ENCODE measurements at places on chromosomes 7 and 10.

- DNase-seq: no peak
Measured at GRCh38 chr10:22363305-22363704, 18.0 kb downstream of the SPAG6 start.

DNA sequence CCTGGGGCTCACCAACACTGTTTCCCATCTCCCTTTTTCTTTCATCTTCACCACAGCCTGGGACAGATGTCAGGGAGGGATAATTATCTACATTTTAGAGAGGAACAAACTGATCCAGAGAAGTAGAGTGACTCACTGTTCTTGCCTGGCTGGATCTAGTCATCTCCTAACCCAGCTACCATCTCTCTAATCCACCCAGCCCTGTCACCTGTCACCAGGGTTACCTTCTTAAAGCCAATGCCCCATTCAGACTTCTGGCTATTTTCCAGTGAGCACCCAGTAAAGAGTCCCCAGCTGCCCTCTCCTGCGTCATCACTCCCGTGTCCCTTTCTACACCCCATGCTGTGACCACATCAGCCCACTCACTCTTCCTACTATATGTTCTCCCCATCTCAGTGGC, 68.4 kb upstream of the DUSP5 start:
- no peak for DNase-seq

GRCh38 chr10:88889559-88890337, 9.7 kb downstream of the STAMBPL1 start:
- no peak for DNase-seq

GRCh38 chr10:6713716-6714115, 133.6 kb upstream of the PRKCQ start:
- no peak for DNase-seq

DNA sequence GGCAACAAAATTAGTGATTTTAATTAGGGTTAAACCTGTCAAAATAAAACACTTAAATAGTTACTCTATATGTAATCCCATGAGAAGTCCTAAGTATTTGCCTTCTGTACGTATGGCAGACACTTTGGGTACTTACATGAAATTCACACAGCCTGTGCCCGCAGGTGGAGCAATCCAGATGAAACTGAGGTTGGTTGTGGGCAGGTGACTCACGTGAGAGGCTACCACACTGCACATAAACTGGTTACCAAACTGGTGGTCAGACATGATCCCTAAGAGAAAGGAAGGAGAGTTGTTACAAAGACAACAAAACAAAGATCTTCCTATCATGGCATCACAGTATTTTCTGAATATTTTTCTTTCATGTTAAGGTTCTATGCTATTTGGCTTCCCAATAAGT, 156.1 kb downstream of the RELN start:
- DNase-seq: no peak

- no peak for DNase-seq
Measured at GRCh38 chr10:88769384-88769783, 9.6 kb downstream of the LIPN start.

- no peak for DNase-seq
Measured at GRCh38 chr7:133735222-133735621, 391.9 kb upstream of the LRGUK start.

- DNase-seq: no peak
Measured at GRCh38 chr7:127955051-127955531, 76.1 kb downstream of the LRRC4 start.
